ENCODE measurements at places on chromosomes 3 and 15. TPM values are rescaled to one million over a fixed set of nuclear protein-coding genes. Genes with fewer than 3 reads are reported as not detected.

The NEIL1 gene
- total RNA-seq = 2.8 TPM

The RTP1 gene
- not detected for total RNA-seq

The PLAAT1 gene
- total RNA-seq = not detected

The CBLB gene
- 122 TPM for total RNA-seq

The ACTR8 gene
- 29.2 TPM for total RNA-seq
